Lung microvascular endothelial cell (primary cell): ENCODE measurements at places on chromosomes 7 and 10.
A peak's percentile ranks its signal among the peaks of the same experiment; 100 is the strongest.

- DNase-seq, result no peak
Measured at GRCh38 chr10:89643431-89643811, 1.6 kb downstream of the PANK1 start.

DNA sequence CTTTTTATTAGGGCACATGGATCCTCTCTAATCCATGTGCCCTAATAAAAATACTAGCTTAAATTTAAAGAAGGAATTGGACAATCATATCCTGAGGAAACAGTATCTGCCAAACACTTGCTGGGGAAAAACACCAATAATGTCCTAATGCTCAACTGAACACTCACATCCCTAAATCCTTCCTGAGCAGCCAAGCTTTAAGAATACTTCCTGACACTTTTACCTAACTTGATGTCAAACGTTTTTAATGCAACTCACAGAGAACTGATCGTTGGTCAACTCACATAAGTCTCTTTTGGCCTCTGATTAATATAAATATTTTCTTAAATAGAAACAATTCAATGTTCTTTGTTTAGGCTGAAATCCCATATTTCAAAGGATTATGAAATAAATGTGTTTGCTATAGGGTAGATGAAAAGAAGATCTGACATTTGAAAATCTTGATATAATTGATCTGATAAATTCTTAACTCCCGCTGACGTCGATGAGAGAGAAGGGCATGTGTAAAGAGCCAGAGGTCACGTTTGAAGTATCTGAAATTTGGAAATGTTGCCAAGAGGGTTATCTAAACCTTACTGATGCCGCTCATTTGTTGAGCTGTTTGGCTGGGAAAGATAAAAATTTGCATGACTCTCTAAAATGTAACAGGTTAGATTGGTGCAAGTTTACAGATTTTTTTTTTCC lies 122.8 kb upstream of the RHOBTB1 start:
- DNase-seq, result peak; percentile 53

- DNase-seq, result no peak
Measured at GRCh38 chr7:134362587-134363483, 46.1 kb upstream of the SLC35B4 start.

GRCh38 chr7:45350896-45351295 lies 193.3 kb downstream of the RAMP3 start:
- DNase-seq, result no peak

DNA sequence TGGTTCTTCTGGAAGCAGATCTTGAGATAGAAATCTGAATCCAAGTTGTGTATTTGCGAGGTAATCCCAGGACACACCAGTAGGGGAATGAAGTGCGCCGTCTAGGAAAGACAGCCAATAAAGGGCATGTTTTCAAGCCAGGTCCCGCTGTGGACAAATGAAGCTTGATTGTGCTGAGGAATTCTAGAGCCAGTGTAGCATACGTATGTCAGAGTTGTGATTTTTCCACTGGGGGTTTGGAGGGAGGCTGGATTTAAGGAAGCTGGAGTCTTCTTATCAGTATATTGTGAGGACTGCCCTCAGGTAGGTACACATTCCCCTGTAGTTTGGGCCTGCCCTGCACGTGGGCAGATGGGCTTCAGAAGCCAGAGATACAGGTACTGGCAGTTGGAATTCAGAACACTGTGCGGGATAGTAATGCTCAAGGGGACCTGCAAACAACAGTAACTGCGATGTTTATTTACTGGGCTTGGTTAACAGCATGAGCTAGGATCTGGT lies 50.9 kb downstream of the GALNT11 start:
- peak; percentile 14 for DNase-seq

GRCh38 chr7:96300986-96301385 lies 20.9 kb downstream of the SLC25A13 start:
- DNase-seq, result no peak

- no peak for DNase-seq
Measured at GRCh38 chr10:100705139-100705538, 40.2 kb upstream of the PAX2 start.

DNA sequence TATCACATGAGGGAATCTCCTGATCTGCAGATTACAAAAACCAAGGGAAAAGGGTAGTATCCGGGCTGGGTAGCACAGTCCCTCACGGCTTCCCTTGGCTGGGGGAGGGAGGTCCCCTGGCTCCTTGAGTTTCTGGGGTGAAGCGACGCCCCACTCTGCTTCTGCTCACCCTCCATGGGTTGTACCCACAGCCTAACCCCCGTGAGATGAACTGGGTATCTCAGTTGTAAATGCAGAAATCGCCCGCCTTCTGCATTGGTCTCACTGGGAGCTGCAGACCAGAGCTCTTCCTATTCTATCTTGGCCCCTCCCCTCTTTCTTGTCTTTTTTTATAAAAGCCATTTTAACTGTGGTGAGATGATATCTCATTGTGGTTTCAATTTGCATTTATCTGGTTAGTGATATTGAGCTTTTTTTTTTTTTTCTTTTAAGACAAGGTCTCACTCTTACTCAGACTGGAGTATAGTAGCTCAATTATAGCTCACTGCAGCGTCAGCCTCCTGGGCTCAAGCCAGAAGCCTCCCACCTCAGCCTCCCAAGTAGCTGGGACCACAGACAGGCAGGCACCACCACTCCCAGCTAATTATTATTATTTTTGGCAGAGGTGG lies 87.8 kb downstream of the ABCC2 start:
- DNase-seq, result no peak

GRCh38 chr7:51477819-51478218 lies 161.2 kb upstream of the COBL start:
- no peak for DNase-seq

GRCh38 chr10:44975431-44976331 lies 2.9 kb downstream of the DEPP1 start:
- DNase-seq, result peak; percentile 67

DNA sequence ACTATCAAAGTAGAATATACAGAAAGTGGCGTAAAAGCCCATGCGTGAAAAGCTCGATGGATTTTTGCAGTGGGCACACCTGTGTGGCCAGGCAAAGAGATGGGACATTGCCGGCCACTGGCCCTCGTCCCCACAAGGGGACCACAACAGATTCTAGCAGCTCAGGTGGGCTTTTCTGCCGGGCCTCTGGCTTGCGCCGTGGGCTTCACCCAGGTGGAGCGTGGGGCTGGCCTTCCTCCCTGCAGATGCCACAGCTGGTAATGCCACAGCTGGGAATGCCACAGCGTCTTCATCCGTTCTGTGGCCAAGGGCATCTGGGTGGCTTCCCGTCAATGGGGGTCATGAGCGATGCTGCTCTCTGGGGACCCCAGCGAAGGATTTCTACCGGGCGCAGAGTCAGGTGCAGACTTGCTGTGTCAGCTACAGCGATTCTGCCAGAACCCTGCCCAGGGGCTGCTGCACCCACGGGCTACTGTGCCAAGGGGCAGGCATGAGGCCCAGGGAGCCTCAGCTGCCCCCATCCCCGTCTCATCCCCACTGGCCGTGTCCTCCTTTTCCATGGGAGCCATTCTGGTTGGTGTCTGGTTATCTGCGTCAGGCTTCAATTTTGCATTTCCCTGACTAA lies 52.5 kb upstream of the NKX6-2 start:
- DNase-seq, result no peak

- DNase-seq, result no peak
Measured at GRCh38 chr7:1752111-1752510, 82.0 kb downstream of the ELFN1 start.

DNA sequence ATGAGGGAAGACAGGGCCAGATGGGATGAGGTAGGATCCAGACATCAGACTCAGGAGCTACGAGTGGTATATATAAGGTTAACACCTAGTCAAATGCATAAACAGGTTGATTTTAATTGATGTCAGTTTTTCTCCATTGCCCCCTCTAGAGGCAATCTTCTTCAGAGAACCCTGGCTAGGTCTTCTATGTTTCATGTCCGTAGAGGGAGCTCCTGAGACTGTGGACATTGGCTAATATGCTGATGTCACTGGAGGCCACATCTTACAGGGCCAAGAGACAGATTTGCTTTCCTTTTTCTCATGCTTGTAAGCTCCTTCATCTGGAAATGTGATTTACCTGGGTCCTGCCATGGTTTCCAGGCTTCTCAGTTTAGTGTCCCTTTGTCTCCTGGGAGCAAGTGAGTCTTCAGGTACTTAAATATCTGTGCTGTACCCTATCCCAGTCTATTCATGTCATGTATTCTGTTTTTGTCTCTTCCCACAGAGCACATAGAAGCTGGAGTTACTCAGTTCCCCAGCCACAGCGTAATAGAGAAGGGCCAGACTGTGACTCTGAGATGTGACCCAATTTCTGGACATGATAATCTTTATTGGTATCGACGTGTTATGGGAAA lies 161.6 kb upstream of the PRSS1 start:
- peak; percentile 59 for DNase-seq

- peak; percentile 45 for DNase-seq
Measured at GRCh38 chr10:131946880-131947279, 34.8 kb downstream of the BNIP3 start.

DNA sequence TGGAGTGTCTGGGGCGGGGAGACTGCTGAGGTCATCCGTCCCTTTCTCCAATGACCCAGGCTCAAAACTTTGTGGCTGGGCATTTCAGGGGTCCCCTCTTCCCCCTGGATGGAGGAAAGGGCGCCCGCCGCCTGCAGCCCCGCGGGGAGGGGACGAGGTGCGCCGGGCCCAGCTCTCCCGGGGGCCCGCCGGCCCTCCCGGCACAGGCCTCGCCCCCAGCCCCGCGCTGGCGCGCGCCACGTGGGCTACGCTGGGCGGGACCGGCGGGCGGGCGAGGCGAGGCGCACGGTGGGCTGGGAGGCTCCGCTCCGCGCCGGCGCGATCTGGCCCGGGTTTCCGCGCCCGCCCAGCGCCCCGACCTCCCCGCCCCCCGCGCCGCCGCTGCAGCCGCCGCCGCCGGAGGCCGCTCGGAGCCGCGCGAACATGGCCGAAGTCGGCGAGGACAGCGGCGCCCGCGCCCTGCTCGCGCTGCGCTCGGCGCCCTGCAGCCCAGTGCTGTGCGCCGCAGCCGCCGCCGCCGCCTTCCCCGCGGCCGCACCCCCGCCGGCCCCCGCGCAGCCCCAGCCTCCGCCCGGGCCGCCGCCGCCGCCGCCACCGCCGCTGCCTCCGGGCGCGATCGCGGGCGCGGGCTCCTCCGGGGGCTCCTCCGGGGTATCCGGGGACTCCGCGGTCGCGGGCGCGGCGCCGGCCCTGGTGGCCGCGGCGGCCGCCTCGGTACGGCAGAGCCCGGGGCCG lies at the start of gene FOXK1:
TSS of gene FOXK1 (plus strand) at position 410 of the 735 bp plus-strand sequence. CDS start at position 424, 14 bp downstream.
- DNase-seq, result peak; percentile 78

DNA sequence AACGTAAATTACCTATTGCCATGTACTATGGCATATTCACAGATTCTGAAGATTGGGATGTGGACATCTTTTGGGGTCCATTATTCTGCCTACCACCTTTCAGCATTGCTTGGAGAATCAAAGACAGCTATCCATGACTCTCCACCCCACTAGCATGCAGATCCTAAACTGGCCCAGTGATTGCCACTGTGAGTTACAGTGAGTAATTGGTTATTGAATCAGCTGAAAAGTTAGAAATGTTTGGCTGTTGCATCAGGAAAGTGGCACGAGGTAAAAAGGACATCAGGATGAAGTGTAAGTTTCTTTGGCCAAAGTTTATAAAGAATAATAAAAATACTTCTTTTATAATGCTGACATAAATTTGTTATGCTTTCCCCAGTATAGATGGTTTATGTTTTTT lies 148.2 kb upstream of the ETV1 start:
- DNase-seq, result no peak

DNA sequence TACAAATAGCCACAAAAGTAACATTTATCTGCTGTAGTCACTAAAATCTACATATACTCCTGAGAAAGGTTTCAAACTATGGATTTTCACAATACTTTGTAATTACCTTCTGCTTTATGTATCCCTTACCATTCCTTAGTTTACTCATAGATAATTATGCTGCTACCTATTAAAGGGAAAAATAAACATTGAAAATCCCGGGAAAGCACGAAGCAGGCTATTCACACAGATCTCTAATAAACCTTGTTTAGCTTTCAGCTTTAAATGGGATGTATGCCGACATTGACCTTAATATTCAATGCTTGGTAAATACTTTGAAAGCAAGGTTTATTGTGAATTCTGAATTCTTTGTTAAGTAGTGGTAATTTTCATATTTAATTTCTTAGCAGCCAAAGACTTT lies 58.5 kb upstream of the SMIM30 start:
- no peak for DNase-seq

DNA sequence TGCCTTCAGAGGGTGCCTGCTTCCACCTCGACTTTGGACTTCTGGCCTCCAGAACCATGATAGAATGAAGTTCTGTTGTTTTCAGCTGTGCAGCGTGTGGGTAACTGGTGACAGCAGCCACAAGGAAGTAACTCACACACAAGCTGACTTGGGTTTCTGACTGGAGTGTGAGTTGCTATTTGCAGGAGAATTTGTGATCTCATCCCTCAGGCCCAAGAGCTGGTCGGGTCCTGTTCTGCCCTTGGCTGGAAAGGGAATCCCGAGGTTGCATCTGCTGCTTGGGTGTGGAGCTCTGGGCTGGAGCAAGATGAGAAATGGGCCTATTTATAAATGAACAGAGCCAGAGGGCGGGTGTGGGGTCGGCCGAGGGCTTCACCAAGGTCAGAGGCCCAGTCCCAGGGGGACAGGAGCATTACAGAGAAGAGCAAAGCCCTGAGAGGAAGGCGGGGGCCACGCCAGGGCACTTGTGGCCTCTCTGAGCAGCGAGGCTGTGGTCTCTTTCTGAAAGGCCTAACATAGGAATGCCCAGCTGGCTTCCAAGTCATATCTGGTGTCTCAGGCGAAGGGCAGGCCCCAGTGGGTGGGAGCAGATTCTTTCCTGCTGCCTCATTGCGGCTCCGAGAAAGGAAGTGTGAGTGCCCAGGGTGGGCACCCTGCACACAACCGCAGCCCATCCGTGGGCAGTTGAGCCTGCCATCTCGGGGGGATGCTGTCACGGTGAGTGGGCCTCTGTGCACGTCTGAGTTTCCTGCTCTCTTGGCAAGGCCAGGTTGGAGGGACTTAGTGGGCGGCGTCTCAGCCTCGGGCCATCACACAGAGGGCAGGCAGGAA lies 26.5 kb upstream of the C10orf71 start:
- DNase-seq, result no peak
